ENCODE measurements at places on chromosomes 11 and 22.
A peak's percentile ranks its signal among the peaks of the same experiment; 100 is the strongest.

DNA sequence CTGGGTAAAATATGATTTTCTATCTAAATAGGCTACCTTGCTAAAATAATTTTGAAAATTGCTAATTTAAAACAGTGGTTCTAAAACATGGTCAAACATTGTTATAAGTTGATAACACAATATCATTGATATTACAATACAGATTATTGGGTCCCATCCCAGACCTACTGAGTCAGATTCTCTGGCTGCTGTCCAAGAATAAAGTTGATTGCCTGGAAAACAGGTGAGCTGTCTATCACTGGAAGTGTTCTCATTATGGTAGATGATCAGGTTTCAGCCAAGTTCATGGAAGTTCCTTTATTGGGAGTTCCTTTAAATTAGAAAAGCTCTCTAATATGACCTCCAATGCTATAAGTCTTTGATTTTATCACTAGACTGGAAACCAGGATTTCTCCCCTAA is 52.3 kb downstream of the SC5D start:
- DNase-seq: no peak

- DNase-seq: no peak
Observed at GRCh38 chr11:39459606-39460005, 1999.8 kb downstream of the LRRC4C start.

DNA sequence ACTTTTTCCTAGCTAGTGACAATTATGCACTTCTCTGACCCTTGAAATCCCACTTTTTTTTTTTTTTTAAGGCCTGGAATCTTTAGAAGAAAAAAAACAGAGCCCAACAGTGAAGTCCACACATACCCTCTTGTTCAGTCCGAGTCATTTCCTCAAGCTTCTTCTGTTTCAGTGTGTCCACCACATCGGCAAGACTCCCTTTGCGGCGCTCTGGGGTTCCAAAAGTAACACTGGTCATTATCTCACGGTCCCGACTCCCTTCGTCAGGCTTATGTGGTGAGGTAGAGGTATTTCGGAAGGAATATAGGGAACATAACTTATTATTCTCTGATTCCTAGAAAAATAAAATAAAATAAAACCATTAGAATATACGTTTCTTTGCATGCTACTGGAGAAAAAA is 38.0 kb downstream of the SOX6 start:
- DNase-seq: no peak

DNA sequence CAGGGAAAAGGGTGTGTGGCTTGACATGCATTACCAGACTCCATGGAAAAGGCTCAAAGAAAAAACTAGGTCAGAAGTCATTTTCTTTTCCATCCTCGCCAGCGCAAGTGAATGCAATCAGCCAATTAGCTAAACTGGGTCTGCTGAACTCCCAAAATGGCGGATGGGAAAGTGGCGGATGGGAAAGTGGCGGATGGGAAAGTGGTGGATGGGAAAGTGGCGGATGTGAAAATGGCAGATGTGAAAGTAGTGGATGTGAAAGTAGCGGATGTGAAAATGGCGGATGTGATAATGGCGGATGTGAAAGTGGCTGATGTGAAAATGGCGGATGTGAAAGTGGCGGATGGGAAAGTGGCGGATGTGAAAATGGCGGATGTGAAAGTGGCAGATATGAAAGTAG is 158.4 kb downstream of the CEP164 start:
- no peak for DNase-seq

DNA sequence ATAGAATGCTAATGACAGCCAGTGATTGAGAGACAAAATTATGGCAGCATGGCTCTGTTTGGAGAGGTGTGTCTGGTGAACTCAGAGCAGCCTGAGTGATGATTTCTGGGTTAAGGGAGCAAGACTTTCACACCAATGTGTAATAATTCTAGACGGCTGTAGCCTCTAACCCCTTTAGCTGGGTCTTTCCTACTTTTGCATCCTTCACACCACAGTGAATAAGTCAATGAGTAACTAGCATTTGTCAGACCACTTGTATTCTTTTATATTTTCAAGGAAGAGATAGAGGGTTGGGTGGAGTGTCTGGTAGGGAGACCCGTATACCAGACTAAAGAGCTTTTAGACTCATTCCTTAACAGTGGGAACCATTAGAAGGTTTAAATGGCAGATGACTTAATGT is 50.4 kb downstream of the ATXN10 start:
- DNase-seq: no peak

DNA sequence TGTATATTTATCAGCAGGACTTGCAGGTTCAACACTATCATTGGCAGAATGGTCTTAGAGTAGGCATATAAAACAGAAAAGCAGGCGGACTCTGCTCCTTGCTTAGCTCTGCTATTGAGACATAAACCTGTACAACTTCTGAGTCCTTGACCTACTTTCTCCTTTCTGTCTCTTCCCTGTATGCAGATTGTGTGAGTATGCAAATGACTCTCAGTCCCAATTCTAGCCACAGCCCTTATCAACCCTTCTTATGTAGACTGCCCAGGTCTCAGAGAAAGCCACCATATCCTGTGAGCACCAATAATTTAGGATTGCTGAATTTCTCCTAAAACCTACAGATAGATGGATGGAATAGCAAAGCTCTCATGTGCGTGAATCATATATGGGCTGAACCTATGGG is 367.6 kb upstream of the DDI1 start:
- DNase-seq: no peak

DNA sequence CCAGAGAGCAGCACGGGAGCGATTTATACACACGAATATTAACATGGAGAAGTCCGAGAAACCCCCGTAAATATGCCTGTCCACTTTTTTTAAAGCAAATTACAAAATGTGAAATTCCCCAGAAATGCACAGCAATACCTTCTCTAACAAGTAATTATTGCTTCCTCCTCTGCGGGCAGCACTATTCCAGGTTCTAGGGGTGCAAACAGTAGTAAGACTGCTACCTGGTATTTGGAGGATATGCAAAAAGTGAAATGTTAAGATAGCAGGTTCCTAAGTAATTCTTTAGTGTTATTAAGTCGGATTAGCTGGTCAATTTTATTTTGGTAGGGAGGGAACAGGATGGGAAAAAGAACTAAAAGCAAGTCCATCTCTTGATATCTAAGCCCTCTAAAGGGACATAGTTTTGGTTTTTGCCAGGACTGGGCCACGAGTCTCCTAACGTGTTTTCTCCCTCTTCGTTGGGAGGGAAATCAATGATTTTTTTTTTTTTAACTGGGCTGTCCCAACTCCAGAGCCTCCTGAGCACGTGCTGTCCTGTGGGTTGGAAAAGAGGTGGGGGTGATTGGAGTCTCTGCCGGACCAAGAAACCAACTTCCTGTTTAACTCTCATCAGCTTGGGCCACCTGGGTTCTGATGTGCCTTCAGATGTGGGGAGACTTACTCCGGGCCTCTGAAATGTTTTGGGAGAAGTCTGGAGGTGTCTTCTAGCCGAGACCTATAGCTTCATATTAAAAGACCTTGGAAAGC is 1.7 kb upstream of the XBP1 start:
- no peak for DNase-seq

GRCh38 chr11:96207459-96208449 is 135.2 kb downstream of the MAML2 start:
- no peak for DNase-seq

DNA sequence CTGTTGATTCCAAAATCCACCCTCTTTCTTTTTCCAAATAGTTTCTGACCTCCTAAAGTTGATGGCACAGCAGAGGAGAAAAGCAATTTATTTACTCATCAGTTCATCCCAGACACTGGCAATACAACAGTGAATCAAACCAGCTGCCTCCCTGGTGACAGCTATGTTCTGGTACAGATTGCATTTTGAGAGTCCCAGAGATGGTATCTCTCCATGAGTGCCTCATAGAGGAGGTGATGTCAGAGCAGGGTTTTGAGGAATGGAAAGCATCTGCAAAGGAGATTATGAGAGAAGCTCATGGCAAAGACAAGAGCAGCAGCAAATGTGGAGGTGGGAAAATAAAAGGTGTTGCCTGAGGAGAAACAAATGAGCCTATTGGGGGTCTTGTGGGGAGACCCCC is 377.2 kb downstream of the MN1 start:
- DNase-seq: no peak

DNA sequence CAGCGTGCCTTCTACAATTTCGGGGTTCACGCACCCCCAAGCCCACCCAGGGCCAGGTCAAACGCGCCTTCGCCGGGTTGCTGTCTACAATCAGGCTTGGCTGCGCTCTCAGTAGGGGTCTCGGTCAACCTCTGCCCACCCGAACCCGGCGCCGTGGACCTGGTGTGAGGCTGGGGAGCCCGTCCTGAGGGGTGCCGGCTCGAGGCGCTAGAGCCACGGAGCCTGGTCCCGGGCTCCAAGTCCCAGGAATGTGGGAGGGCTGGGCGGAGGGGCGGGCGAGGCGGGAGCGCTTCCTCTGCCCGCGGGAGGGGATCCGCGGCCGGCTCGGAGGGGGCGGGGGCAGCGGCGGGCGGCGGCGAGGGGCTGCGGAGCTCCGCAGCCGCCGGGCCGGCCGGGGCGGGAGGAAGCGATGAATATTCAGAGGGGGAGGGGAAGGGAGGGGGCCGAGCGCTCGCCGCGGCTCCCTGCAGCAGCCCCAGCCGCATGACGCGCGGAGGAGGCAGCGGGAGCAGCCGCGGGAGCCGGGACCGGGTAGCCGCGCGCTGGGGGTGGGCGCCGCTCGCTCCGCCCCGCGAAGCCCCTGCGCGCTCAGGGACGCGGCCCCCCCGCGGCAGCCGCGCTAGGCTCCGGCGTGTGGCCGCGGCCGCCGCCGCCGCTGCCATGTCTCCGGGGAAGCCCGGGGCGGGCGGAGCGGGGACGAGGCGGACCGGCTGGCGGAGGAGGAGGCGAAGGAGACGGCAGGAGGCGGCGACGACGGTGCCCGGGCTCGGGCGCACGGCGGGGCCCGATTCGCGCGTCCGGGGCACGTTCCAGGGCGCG is at the start of gene PTPRJ:
Gene PTPRJ, plus strand, starts transcription at position 472 of the 819 bp plus-strand sequence. CDS start 354 bp downstream, outside the sequence.
- peak; percentile 88 for DNase-seq

DNA sequence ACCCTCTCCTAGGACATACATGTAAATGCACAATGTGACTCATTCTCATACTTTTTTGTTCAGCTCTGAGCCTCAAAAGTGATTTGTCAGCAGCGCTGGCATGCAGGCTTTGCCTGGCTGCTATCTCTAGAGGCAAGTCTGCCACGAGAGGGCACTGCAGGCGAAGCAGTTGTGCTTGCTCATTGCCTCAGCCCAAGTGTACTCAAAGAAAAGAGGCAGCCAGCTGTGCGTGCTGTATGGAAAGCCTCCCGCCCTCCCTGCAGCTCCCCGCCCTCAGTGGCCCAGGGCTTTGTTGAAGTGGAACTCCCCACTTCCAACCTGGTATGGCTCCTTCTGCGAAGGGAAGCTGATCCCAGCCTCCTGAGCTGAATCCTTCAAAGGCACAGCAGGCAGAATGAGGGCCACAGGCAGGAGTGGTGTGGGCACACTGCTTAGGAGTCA is 16.3 kb downstream of the SDHAF2 start:
- DNase-seq: peak; percentile 96

- no peak for DNase-seq
Observed at GRCh38 chr11:115873813-115874212, 369.6 kb upstream of the CADM1 start.

DNA sequence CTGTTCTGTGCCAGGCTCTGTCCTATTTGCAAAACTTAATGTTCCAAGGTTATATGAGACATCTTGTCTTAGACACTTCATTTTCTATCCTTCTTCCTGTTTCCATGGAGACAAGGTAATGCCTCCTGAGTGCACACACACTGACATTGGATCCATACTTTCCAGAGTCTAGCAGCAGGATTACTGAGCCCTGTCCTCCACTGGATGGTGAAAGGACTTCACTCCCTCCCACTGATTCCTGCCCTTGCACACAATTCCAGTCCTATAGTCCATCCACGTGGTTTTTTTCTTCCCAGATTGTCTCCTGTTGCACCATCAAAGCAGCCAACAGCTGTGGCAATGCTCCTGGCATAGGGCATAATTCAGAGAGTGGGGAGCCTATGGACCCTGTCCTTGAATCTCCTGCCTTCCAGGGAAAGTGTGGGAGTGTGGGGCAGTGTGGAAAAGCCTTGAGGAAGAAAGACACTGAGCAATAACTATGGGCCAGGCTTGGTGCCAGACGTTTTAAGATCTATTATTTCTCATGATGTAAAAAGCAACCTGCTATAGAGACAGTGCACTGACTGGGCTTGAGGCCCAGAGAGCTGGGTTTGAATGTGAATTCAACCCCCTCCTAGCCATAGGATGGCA is 31.3 kb downstream of the SERPINH1 start:
- DNase-seq: no peak

DNA sequence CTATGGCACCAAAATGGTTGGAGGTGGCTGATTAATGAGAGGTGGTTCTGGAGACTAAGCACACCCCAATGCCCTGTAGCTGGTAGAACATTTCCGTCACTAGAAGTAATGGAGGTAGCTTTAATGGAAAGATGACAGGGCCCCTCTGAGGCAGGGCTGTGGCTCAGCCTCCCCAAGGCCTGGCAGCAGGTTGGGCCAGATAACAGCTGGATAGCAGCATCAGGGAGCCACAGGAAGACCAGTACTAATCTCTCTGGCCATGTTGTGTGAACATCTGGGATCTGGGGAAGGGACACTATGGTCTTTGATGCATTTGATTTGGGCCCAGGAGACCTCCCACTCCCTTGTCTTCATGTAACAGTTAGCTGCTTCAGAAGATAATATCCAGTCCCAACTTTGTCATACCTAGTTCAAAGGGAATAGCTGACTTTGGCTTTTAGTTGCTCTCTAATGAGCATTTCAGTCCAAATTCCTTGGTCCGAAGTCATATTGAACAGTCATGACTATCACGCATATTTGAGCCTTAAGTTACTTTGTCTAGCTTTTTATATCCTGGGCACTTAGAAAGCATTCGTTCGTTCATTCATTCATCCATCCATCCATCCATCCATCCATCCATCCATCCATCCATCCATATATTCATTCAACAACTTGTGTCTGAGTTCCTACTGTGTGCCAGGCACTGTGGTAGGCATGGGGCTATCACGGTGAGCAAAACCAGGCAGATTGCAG is 53.0 kb upstream of the LMO2 start:
- no peak for DNase-seq

DNA sequence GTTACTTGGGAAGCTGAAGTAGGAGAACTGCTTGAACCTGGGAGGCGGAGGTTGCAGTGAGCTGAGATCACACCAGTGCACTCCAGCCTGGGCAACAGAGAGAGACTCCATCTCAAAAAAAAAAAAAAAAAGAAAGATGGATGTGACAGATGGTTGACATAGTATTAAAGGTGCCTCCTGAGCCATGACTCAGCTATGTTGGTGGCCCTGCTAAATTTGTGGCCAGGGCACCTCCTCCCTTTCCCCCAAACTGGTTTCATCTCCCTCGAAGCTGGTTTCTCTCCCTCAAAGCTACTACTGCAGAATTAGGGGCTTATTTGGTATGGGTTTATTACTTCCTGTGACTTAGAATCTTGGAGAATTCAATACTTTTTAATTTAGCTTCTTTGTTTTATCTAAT is 31.5 kb downstream of the SDHD start:
- DNase-seq: no peak

- no peak for DNase-seq
Observed at GRCh38 chr22:46092011-46092410, 58.3 kb upstream of the PPARA start.

DNA sequence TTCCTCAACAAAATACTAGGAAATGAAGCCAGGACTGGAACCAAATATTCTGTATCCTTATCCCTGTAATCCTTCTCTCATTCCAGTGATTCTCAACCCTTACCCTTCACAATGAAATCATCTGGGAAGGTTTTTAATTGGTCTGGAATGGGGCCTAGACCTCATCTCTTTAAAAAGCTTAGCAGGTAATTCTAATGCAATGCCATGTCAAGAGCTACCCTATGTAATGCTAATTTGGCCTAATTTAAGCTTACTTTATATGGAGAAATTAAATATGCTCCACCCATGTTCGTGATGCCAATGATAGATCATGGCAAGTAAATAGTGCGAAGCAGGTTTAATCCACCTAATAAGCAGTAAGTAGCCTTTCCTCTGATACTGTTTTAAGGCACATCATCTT is 101.7 kb downstream of the SGSM3 start:
- no peak for DNase-seq

GRCh38 chr11:119459293-119459976 is 36.5 kb upstream of the THY1 start:
- DNase-seq: no peak
